ENCODE measurements at places on chromosomes 7 and 10. TPM values are rescaled to one million over a fixed set of nuclear protein-coding genes. Genes with fewer than 3 reads are reported as not detected.

NPTX2 gene
- 0.14 TPM for total RNA-seq

CALHM1 gene
- not detected for total RNA-seq

HOXA9 gene
- 0.41 TPM for total RNA-seq

CHN2 gene
- 0.35 TPM for total RNA-seq

GPR141 gene
- total RNA-seq = not detected

TDRD1 gene
- total RNA-seq = not detected

ASZ1 gene
- total RNA-seq = not detected

CXCL12 gene
- total RNA-seq = 0.31 TPM

WIPF3 gene
- total RNA-seq = 0.39 TPM

EIF5AL1 gene
- 2.3 TPM for total RNA-seq

SEMA3E gene
- total RNA-seq = 1.8 TPM

WAPL gene
- 15.4 TPM for total RNA-seq

SND1 gene
- total RNA-seq = 104 TPM

CPXM2 gene
- total RNA-seq = not detected

GCK gene
- not detected for total RNA-seq

P4HA1 gene
- 18.1 TPM for total RNA-seq

RNF32 gene
- 1.9 TPM for total RNA-seq
